ENCODE measurements at places on chromosomes 2 and 18.

GRCh38 chr2:184419744-184420143, 178.6 kb upstream of the ZNF804A start:
- no peak for DNase-seq

DNA sequence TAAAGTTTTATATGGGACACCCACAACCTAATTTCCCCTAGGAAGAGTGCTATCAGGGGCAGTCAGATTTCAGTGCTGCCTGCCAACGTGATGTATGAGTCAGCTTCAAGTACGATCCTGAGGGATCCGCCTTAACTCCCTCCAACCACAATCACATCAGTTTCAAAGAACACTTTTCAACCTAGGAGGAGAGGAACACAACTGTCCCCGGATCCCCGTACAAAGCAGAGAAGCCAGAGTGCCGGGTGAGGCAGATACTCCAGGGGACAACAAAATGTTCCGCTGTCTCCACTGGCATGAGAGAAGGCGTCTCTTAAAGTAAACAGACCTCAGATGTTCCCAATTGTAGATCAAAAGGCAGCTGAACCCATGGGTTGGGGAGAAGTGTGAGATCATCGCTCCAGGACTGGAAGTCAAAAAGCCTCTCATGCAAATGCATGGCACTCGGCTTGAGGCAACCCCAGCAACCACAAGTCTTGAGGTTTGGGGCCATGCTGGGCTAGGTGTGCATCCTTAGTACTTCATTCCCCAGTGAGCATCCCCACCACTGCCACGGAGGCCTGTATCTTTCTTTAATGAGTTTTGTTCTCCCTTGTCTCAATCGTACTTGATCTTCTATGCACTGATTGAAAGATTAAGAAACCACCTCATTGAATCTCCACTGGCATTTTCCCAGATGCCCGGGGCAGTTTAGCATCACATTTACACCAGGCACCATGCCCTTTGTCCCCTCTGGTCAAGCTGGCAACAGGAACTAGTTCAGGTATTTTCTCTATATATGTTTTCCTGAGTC, 91.0 kb upstream of the CCBE1 start:
- no peak for DNase-seq

DNA sequence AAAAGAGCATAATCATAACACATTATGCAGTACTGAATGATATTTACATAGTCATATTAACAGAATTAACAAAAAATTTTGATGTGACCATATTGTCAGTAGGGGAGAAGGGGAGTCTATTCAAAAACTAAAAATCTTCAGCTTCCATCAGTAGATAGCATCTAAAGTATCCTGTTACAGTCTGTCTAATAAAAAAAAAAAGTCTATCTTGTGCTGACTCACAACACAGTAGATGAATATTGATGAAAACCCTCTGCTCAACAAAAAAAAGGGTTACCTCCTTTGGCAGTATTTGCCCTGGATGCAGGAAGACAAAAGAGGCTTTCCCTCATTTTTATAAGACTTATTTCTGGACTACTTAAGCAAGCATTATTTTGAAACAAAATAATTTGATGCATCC, 27.3 kb downstream of the GRB14 start:
- no peak for DNase-seq

DNA sequence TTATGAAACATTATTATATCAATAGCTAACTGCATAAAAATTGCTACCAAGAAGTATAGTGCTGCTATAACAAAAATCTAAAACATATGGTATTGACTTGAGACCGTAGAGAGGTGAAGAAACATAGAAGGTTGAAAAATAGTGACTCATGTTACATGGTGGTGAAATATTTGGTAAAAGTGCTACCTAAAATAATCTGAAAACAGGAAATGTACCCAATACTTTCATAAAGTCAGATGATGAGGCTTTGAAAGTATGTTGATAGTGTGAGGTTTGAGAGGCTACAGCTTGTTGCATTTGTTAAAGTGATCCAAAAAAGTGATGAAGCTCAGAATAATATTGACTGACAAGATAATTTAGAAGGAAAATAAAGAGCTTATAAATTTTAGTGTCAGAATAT, 718.7 kb upstream of the SLC8A1 start:
- DNase-seq, result no peak

DNA sequence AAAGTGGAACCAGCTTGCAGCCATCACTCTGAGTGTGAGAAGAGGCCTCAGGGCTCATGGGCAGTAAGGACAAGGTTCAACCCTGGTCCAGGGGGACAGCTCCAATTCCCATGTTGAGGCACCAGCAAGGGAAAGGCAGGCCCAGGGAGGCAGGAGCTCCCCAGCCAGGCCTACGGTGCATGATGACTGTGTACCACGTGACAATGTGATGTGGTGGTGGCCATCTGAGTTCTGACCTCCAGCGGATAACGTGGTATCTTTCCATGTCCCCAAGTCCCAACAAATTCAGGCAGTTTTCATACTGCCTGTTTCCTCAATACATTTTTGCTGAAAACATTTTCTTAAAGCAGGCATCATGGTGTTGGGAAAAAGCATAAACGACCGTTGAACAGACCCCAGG, 36.1 kb upstream of the COL6A3 start:
- no peak for DNase-seq

DNA sequence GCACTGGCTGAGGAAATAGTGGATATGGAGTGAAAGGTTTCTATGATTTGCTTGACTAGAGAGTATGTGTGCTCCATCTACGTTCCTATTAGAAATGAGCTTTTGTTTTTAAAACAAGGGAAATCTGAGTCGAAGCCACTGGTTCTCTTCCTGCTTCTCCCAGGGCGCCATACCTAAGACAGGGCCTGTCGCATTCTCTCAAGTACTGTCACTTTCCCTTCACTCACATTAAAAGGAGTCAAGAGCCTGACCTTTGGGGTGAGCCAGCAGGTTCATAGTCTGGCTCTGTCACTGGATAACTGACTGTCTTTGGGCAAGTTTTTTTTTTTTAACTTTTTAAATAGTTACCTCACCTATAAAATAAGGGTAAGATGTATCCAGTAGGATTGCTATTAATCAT, 121.0 kb downstream of the MAP3K20 start:
- DNase-seq, result no peak

DNA sequence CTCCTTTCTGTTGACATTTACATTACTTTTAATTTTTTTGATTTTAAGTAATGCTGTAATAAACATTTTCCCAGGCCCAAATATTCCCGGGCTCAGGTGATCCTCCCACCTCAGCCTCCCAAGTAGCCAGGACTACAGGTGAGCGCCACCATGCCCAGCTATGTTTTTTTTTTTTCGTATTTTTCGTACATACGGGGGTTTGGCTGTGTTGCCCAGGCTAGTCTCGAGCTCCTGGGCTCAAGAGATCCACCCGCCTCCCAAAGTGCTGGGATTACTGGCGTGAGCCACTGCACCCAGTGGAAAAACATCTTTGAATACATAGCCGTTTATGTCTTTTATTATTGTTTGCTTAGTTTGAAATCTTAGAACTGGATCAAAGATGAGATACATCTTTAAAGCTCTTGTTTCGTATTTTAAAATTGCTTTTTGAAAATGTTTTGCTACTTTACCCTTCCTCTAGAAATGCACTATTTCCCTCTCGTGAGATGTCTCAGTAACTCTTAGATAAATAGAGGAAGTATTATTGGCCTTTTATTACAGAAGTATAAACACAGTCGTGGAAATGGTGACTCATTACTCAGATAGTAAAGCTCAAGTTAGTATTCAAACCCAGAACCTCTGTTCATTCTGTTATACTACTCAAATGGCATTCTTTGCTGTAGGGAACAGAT, 2.4 kb downstream of the SMCHD1 start:
- DNase-seq, result no peak

DNA sequence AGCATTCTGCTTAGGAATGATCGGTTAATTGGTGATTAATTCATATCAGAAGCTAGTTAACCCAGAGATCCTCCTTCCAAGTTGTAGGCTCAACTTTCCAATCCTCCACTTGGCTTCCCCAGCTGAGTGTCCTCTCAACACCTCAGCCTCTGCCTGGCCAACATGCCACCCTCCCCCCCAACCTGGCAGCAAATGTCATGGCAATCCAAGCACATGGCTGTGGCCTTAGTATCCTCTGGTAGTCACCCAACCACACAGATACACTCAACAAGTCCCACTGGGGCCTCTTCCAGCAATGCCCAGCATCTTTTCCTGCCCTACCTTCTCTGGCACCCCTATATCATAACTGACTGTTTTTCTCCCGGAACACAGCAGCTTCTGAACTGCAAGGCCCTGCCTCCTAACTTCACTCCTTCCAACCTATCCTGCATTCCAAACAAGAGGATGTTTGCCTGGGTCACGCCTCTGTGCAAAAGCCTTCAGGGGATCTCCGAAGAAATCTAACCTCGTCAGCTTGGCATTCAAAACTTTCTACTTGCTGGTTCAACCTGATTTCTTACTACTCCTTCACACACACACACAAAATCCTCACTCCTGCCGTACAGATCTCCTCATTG, 195.0 kb downstream of the CYP26B1 start:
- no peak for DNase-seq

GRCh38 chr2:237478979-237479378, 8.1 kb upstream of the MLPH start:
- no peak for DNase-seq

DNA sequence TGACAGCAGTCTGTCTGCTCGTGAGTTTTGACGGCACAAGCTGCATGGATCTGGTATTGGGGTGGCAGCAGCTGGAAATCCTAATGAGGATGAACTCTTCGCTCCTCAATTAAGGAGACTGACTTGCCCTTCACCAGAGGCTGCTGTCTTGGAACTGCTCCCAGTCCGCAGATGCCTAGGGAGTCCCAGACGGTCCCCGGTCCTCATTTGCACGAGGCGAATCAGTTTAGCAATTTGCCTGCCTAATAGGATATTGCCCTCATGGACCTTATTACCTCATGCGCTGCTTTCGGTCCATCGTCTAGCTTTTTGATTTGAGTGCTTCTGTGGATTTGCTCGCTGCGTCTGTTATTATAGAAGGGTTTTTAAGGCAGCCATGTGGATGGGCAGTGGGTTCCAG, 40.6 kb downstream of the ASAP2 start:
- DNase-seq, result no peak

GRCh38 chr2:1910592-1911246, 166.4 kb upstream of the PXDN start:
- no peak for DNase-seq

DNA sequence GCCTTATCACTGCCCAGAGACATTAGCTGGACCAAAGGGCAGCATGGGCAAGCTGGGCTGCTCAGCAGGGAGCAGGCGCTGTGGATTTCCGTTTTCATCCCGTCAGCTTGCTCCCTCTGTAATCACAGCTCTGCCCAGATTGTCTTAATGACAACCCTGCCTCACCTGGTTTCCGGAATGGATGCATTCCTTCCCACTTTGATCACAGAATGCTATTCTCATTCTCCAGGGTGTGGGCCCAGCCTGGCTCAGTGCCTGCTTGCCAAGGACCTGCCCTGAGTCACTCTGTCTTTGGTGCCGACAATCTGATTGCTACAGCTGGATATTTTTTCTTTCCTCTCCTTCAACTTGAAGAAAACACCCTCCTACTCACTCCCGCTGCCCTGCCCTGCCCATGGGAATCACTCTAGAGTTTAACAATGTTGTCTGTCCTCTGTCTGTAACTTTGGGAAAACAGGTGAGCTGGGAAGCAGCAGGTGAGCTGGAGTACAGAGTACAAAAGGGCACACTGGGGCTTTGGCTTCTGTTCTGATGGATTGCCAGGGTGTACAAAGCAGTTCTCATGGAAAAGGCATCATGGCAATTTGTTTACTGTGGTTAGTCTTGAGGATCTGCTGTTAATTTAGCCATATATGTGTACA, 27.2 kb upstream of the FAM136A start:
- no peak for DNase-seq

DNA sequence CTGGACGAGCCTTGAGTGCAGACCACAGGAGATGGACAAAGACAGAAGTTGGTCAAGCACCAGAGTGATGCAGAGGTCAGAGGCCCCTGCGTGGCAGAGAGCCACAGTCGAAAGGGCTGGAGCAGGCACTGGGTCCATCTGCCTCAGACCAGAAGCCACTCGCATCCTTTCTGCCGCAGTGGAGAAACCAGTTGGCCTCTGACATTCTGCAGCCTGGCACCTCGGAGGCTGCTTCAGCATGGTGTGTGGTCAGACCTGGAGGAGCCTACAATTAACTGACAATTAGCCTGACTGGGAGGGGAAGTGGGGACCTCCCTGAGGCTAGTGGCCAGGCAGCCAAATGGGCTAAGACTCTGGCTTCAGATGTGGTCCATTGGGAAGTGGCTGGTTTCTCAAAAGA, 111.1 kb downstream of the SGPP2 start:
- DNase-seq, result no peak

- no peak for DNase-seq
Measured at GRCh38 chr2:70745276-70745825, 22.6 kb downstream of the ADD2 start.

DNA sequence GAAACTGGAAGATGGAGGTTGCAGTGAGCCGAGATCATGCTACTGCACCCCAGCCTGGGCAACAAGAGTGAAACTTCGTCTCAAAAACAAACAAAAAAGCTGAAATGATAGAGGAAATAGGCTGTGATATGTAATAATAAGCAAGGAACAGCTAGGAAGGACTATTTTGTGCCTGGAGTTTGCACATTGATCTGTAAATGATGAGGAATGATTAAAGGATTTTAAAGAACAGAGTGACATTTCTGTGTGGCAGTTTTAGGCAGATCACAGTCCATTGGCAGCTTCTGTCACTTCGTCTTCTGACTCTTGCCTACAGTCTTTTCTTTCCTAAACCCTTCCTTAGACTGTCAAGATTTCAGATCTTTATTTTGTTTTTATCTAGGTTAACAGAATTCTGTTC, 19.4 kb downstream of the EPB41L5 start:
- DNase-seq, result no peak

GRCh38 chr2:45390441-45390840, 220.6 kb downstream of the SRBD1 start:
- no peak for DNase-seq

DNA sequence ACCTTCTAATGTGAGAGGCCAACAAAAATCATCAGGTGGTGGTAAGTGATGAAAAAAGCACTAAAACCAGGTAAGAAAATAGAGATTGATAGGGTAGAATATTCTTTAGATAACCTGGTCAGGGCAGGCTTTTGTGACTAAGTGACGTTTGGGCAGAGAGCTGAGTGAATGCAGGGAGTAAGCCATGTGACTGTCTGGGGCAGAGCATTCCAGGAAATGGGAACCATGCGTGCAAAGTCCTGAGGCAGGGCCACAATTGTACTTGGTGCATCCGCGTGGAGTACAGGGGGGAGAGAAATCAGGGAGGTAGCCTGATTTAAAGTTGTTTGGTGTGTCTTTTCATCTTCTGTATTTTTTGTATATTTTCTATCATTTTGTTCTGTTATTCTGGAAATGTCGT, 102.5 kb downstream of the LYPD6B start:
- no peak for DNase-seq

GRCh38 chr2:6824962-6825361, 40.7 kb downstream of the CMPK2 start:
- DNase-seq, result no peak

- DNase-seq, result no peak
Measured at GRCh38 chr2:64137996-64138395, 6.2 kb downstream of the PELI1 start.

All from thoracic aorta (tissue), 2 donors.